ENCODE measurements at places on chromosomes 11 and 22. TPM values are rescaled to one million over a fixed set of nuclear protein-coding genes. Genes with fewer than 3 reads are reported as not detected.

SPON1 gene
- polyA plus RNA-seq: not detected

ACR gene
- polyA plus RNA-seq: not detected

YPEL4 gene
- not detected for polyA plus RNA-seq

ZC3H12C gene
- 1.3 TPM for polyA plus RNA-seq

LDHAL6A gene
- polyA plus RNA-seq: not detected

OVOL1 gene
- polyA plus RNA-seq: 0.36 TPM

ZNHIT2 gene
- polyA plus RNA-seq: 21.8 TPM

SGSM1 gene
- polyA plus RNA-seq: not detected

ANO9 gene
- polyA plus RNA-seq: 31.2 TPM

CD248 gene
- 0.04 TPM for polyA plus RNA-seq

SCUBE2 gene
- 1.3 TPM for polyA plus RNA-seq

RFPL2 gene
- polyA plus RNA-seq: not detected

CNIH2 gene
- 0.51 TPM for polyA plus RNA-seq

RTL10 gene
- 18.1 TPM for polyA plus RNA-seq

USH1C gene
- not detected for polyA plus RNA-seq

OR10D3 gene
- polyA plus RNA-seq: not detected

DMC1 gene
- polyA plus RNA-seq: 1.8 TPM

UCP3 gene
- polyA plus RNA-seq: 0.12 TPM

MLC1 gene
- polyA plus RNA-seq: not detected

MS4A15 gene
- not detected for polyA plus RNA-seq

APOBEC3B gene
- polyA plus RNA-seq: 3.4 TPM

UBQLN3 gene
- polyA plus RNA-seq: not detected

OR52N4 gene
- not detected for polyA plus RNA-seq
